ENCODE measurements at places on chromosomes 3 and 15. TPM values are rescaled to one million over a fixed set of nuclear protein-coding genes. Genes with fewer than 3 reads are reported as not detected.

GRCh38 chr3:30505866-30506520 lies 100.4 kb upstream of the TGFBR2 start:
- no peak for DNase-seq

DNA sequence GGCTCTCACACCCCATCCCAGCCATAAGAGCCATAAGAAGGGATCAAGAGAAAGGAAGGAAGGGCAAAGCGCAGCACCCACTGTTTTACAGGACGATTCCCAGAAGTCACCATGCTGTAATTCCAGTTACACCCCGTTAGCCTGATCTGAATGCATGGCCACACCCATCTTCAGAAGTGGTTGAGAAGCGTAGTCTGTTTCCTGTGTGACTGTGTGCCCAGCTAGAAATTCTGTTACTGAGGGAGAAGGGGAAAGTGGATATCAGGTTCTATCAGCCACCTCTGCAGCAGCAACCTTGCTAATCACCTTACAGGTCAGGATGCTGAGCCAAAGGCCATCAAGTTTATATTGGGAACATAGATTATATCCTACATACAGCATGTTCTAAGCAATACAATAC lies 260.0 kb downstream of the ABHD5 start:
- no peak for DNase-seq

The ST8SIA2 gene
- not detected for total RNA-seq

The CTXN2 gene
- total RNA-seq, result not detected

Data from sciatic nerve (tissue), 2 donors.